GM12878 (cell line): ENCODE measurements at places on chromosomes 7 and 10.
A peak's percentile ranks its signal among the peaks of the same experiment; 100 is the strongest.

DNA sequence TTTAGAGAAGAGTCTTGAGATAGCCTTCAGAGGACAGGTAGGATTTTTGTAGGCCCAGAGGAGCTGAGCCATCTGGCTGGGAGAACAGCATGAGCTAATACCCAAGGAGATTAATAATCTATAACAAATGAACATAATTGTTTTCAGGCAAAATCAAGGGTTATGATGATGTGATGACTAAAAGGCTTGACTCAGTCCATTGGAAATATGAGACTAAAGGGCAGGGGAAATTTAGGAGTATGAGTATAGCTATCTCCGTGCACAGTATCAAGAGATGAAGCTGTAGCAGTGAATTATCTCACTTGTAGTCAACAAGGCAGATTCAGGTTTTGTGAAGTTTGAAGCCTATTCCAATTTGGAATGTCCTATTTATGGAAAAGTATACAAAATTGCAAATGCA lies 40.1 kb downstream of the CSTF2T start:
- DNase-seq: no peak

GRCh38 chr10:120819366-120819765 lies 31.8 kb upstream of the WDR11 start:
- DNase-seq: no peak

DNA sequence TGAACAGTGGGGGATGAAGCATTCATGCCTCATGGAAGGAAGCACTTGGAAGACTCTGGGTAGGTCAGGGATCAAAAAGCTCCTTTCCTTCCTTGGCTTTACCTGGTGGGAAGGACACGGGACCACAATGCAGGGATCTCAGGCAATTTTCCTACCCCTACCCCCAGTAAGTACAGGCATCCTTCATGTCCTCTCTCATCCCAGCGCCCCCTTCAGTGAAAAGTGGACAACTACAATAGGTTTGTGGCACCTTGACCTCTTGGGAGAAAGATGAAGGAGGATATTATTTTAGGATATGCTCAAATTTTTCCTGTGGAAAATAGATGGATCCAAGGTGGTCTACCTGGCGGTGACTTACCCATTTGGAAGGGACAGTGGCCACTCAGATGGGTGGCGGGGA lies 16.5 kb downstream of the AFAP1L2 start:
- no peak for DNase-seq

GRCh38 chr7:158847451-158847866 lies 8.9 kb upstream of the DYNC2I1 start:
- DNase-seq: no peak

GRCh38 chr10:110612087-110612486 lies 32.0 kb upstream of the RBM20 start:
- peak; percentile 70 for DNase-seq
